A673 (cell line): ENCODE measurements at places on chromosomes 4 and X. TPM values are rescaled to one million over a fixed set of nuclear protein-coding genes. Genes with fewer than 3 reads are reported as not detected.

Gene PCDH11X
- 21.4 and 24.1 TPM in 2 replicates for total RNA-seq

Gene SYTL4
- total RNA-seq = 2.3 and 3.2 TPM in 2 replicates

Gene FAM50A
- total RNA-seq = 78.0 and 83.7 TPM in 2 replicates

Gene CXCL11
- 0.30 and 0.50 TPM in 2 replicates for total RNA-seq

Gene RENBP
- total RNA-seq = 3.4 and 5.7 TPM in 2 replicates

Gene FAM149A
- 0.90 and 2.4 TPM in 2 replicates for total RNA-seq

Gene TLR2
- total RNA-seq = 0.94 and 1.1 TPM in 2 replicates

DNA sequence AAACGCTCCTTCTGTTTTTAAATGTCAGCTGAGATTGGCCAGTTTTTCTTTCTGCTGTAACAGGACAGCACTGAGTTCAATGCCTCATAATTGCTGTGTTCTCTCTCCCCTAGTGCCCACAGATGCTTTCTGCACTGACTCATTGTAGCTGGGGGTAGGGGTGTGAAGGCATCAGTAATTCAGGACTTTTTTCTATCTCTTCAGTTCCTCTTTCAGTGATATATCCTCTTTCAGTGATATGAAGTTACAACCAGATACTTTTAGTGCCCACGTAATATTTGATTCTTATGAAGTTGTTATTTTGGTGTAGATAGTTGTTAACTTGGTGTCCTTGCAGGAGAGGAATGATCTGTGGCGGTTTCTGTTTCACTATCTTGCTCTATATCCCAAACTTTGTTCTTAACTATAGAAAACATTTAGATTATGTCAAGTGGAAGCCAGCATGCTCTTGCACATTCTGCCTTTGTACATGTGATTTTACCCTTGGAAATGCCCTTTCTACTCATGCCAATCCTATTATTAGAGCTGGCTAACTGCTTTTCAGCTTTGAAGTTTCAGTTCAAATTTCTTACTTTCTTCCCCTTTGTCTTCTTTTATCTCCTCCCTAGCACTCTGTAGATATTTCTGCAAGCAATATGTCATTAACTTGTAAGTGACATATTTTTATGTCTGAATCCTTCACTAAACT is 1258.4 kb downstream of the FAM133A start:
- no peaks in the 10 kb centered on the region for H3K36me3 ChIP-seq
- H3K4me3 ChIP-seq = no peak overlapping the region
- no peaks in the 10 kb centered on the region for H3K27me3 ChIP-seq
- no peak for DNase-seq
- no peak overlapping the region for H3K27ac ChIP-seq

- no peaks in the 10 kb centered on the region for H3K36me3 ChIP-seq
- no peak overlapping the region for H3K4me3 ChIP-seq
- no peak overlapping the region for H3K27ac ChIP-seq
- DNase-seq = no peak
- peaks cover 12% of the 10 kb centered on the region for H3K27me3 ChIP-seq
Observed at GRCh38 chr4:6427439-6428090, 44.8 kb downstream of the PPP2R2C start.

GRCh38 chr4:13918110-13918509 is 290.6 kb upstream of the BOD1L1 start:
- H3K27me3 ChIP-seq = no peaks in the 10 kb centered on the region
- no peak overlapping the region for H3K27ac ChIP-seq
- no peak for DNase-seq
- H3K4me1 ChIP-seq = peaks cover 10% of the 10 kb centered on the region
- no peak overlapping the region for H3K4me3 ChIP-seq

GRCh38 chr4:68872643-68873502 is 57.1 kb downstream of the UGT2B10 start:
- H3K36me3 ChIP-seq = no peaks in the 10 kb centered on the region
- no peaks in the 10 kb centered on the region for H3K4me1 ChIP-seq
- no peak overlapping the region for H3K4me3 ChIP-seq
- DNase-seq = no peak

DNA sequence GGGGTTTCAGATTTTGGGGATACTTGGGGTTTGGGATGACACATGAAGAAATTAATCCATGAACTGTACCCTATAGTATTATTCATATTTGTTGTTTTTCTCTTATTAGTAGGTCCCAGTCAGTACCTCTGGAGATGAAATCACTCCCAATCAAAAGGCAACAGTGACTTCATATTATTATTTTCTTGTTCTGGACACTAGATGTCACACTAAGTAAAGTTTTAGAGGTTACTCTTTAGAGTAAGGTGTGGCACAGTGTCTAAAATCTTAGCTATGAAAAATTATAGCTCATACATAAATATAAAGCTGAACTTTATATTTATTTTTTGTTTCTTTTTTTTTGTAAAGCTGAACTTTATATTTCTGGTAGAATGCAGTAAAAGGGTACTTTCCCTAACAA is 35.1 kb downstream of the FAM114A1 start:
- no peak overlapping the region for H3K27ac ChIP-seq
- no peaks in the 10 kb centered on the region for H3K27me3 ChIP-seq
- DNase-seq = peak; percentile 54
- H3K4me1 ChIP-seq = no peaks in the 10 kb centered on the region
- H3K36me3 ChIP-seq = no peaks in the 10 kb centered on the region
- H3K4me3 ChIP-seq = no peak overlapping the region

DNA sequence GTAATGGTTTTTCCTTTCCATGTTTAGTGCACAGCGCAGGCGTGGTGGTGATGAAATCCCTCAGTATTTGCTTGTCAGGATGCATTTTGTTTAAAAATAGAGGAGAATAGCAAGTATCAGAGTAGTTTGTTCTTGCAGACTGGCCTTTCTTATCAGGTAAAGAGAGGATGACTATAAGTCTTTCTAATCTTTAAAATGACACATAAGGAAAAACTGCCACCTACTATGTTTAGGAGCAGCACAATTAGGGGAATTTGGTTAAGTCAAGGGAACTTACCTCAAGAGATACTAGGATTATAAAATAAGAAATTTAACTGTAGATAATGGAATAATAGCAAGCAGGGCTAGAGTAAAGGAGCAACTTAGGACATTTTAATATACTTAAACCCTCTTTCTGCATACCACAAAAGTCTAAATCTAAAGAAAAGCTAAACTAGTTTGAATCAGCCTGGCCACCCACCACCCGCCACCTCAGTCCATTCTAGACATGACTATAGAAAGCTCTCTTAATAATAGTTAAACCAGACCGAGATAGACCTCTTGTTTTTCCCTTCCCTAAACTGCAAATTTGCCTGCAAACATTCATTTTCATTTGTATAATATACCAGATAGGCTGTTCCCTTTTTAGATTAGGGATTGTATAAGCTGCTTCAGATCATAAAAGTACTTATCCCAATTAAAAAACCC is 62.0 kb downstream of the APOOL start:
- no peaks in the 10 kb centered on the region for H3K36me3 ChIP-seq
- H3K4me1 ChIP-seq = no peaks in the 10 kb centered on the region
- no peak for DNase-seq
- no peak overlapping the region for H3K4me3 ChIP-seq

DNA sequence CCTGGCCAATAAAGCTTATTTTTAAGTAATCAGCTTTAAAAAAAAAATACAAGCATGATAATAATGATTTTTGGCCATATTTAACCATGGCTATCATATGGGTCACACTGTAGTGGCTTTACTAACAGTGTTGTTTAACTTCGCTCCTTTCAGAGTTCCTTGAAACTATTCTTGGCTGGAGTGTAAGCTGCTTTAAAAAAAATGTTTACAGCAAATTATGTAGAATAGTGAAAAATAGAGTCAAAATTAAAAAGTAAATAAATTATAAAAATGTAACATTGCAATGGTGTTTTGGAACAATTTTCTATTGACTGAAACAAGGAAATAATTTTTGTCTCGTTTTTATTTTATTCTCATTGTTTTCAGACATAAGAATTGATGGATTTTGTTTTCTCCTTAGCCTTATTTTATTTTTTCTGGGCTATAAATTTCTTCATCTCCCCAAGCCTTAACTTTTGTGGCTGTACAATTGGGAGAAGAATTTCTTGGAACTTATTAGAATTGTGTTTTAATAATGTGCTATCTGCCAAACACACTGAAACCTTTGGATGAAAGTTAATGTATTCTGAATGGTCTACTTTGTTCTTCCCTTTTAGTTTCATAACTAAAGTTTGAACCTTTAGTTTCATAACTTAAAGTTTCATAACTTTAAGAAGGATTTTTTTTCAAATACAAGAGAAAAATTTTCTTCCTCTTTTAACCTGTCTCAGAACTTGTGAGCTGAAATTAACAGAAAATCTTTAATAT is 182.0 kb downstream of the ARHGAP24 start:
- no peaks in the 10 kb centered on the region for H3K27me3 ChIP-seq
- DNase-seq = no peak
- H3K27ac ChIP-seq = no peak overlapping the region
- H3K36me3 ChIP-seq = no peaks in the 10 kb centered on the region

GRCh38 chrX:119698845-119699244 is 5.9 kb upstream of the SEPTIN6 start:
- no peaks in the 10 kb centered on the region for H3K4me1 ChIP-seq
- no peaks in the 10 kb centered on the region for H3K36me3 ChIP-seq
- no peaks in the 10 kb centered on the region for H3K27me3 ChIP-seq
- no peak overlapping the region for H3K4me3 ChIP-seq

DNA sequence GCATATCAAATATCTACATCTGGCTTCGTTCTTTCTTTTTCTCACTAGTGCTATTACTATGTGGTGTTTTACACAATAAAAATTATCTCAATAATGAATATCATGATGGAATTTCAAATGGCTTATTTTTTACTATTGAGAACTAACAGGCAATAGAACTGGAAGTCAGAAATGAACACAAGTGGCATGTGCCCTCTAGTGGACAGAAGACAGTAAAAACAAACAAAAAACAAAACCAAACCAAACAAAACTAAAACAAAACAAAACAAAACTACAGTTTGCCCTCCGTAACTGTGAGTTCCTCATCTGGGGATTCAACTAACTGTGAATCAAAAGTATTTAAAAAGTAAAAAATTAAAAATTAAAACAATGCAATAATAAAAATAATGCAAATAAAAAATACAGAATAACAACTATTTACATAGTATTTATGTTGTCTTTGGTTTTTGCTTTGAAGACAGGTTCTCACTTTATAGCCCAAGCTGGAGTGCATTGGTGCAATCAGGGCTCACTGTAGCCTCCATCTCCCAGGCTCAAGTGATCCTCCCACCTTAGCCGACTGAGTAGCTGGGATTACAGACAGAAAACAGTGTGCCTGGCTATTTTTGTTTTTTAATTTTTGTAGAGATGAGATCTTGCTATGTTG is 195.6 kb upstream of the TACR3 start:
- H3K36me3 ChIP-seq = no peaks in the 10 kb centered on the region
- H3K4me1 ChIP-seq = no peaks in the 10 kb centered on the region
- no peak overlapping the region for H3K27ac ChIP-seq
- no peaks in the 10 kb centered on the region for H3K27me3 ChIP-seq

DNA sequence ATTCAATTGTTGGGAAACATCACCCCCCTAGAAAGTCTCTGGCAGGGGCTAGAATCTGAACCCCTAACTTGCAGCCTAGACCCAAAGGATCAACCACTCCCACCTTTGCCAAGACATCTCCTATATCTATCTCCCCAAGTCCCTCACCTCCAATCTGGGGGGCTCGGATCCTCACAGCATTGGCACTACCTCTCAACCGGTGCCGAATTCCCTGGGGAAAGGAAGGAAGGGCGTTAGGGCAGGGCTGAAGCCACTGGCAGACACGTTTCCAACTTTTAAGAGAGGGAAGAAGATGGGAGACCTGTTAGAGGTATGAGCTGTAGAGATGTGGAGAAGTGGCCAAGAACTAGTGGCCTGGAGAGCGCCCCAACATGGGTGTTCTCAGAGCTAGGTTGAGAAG is 2.7 kb downstream of the TIMM17B start:
- H3K4me3 ChIP-seq = no peak overlapping the region
- H3K4me1 ChIP-seq = peaks cover 5% of the 10 kb centered on the region
- DNase-seq = no peak
- H3K27ac ChIP-seq = no peak overlapping the region

- no peak overlapping the region for H3K27ac ChIP-seq
- no peak for DNase-seq
- peaks cover 3% of the 10 kb centered on the region for H3K4me1 ChIP-seq
- no peaks in the 10 kb centered on the region for H3K27me3 ChIP-seq
- no peaks in the 10 kb centered on the region for H3K36me3 ChIP-seq
Observed at GRCh38 chr4:14446311-14446710, 556.0 kb upstream of the CPEB2 start.

GRCh38 chr4:7336732-7337131 is 98.0 kb downstream of the PSAPL1 start:
- H3K4me3 ChIP-seq = no peak overlapping the region
- no peaks in the 10 kb centered on the region for H3K27me3 ChIP-seq
- no peaks in the 10 kb centered on the region for H3K4me1 ChIP-seq
- DNase-seq = no peak
- no peaks in the 10 kb centered on the region for H3K36me3 ChIP-seq

- H3K27me3 ChIP-seq = no peaks in the 10 kb centered on the region
- H3K4me1 ChIP-seq = no peaks in the 10 kb centered on the region
- H3K4me3 ChIP-seq = no peak overlapping the region
- DNase-seq = peak; percentile 2
- H3K27ac ChIP-seq = no peak overlapping the region
Observed at GRCh38 chr4:77473509-77473908, 132.1 kb upstream of the CXCL13 start.

- H3K27ac ChIP-seq = no peak overlapping the region
- no peaks in the 10 kb centered on the region for H3K36me3 ChIP-seq
- DNase-seq = no peak
- H3K4me1 ChIP-seq = no peaks in the 10 kb centered on the region
- H3K4me3 ChIP-seq = no peak overlapping the region
- H3K27me3 ChIP-seq = no peaks in the 10 kb centered on the region
Observed at GRCh38 chr4:66569228-66569627, 898.9 kb upstream of the EPHA5 start.

DNA sequence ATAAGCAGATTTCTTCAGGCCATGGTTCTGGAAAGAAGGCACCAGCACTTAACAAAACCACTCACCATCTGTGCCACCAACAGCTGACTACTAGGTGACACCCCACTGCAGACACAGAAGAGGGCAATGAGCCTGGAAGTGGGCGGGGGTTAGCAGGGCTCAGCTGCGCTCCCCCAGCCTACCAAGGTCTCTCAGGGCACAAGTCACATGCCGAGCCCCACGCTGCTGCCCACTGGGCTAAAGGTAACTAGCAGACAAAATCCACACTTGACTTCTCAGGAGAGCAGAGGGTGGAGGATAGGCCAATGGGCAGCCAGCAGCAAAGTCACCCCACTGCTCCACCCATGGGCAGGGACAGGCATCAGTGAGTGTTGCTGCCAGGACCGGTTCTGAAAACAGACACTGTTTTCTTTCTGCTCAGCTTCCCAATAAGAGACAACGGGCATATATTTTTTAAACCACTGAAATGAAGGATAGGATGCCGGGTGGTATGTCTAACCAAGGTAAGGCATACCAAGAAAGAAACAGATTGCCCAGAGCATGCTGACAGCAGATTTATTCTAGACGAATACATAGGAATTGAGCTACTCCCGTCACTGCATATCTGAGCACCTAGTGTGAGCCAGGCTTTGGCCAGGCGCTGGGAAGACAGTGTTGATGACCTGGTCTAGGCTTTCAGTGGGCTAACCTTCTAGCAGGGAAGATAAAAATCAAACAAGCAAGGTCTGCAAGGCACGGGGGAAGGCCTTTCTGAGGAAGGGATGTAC is 20.1 kb downstream of the ACSL1 start:
- no peak for DNase-seq
- no peak overlapping the region for H3K27ac ChIP-seq
- no peaks in the 10 kb centered on the region for H3K4me1 ChIP-seq
- H3K27me3 ChIP-seq = no peaks in the 10 kb centered on the region
- no peak overlapping the region for H3K4me3 ChIP-seq

GRCh38 chrX:110056419-110056818 is 53.5 kb downstream of the TMEM164 start:
- H3K27ac ChIP-seq = no peak overlapping the region
- no peaks in the 10 kb centered on the region for H3K4me1 ChIP-seq
- H3K27me3 ChIP-seq = no peaks in the 10 kb centered on the region

GRCh38 chr4:98745366-98745765 is 87.0 kb upstream of the TSPAN5 start:
- H3K4me1 ChIP-seq = peaks cover 46% of the 10 kb centered on the region
- no peak overlapping the region for H3K4me3 ChIP-seq
- no peak overlapping the region for H3K27ac ChIP-seq
- H3K36me3 ChIP-seq = no peaks in the 10 kb centered on the region
